Natural killer cell treated with Interleukin-12 subunit alpha and Interleukin-12 subunit beta and Interleukin-15 and Interleukin-18, amount 100 ng/mL, for 72 hours (primary cell): ENCODE measurements at places on chromosomes 16 and 17. TPM values are rescaled to one million over a fixed set of nuclear protein-coding genes. Genes with fewer than 3 reads are reported as not detected.

DNA sequence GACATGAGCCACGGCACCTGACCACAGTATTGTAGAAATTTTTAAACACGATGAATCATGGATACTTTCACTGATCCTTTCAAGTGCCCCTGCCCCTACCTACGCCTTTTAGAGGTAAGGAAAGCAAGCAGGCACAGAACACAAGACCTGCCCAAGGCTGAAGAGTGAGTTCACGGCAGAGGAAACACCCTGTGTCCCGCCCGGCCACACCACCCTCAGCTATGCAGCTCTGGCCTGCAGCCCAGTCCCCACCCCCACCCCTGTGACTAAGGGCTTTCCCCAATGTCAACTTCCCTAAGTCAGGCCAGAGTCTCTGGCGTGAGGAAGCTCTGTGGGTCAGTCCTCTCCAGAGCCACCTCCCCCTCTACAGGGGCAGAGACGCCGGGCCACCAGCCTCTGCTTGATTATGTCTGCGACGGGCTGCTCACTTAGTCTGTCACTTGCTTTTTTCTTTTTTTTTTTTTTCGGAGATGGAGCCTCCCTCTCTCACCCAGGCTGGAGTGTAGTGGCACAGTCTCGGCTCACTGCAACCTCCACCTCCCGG, 8.4 kb downstream of the SLC16A5 start:
- no peaks in the 10 kb centered on the region for H3K27me3 ChIP-seq
- H3K4me1 ChIP-seq, result peaks cover 6% of the 10 kb centered on the region
- H3K27ac ChIP-seq, result no peak overlapping the region
- H3K4me3 ChIP-seq, result no peak overlapping the region

GRCh38 chr16:68756239-68756915, 19.3 kb downstream of the CDH1 start:
- peaks cover 13% of the 10 kb centered on the region for H3K4me1 ChIP-seq
- peak overlapping the region; percentile 36 for H3K27ac ChIP-seq
- H3K4me3 ChIP-seq, result no peak overlapping the region
- DNase-seq, result no peak
- peaks cover 15% of the 10 kb centered on the region for H3K27me3 ChIP-seq
- no peaks in the 10 kb centered on the region for H3K36me3 ChIP-seq

DNA sequence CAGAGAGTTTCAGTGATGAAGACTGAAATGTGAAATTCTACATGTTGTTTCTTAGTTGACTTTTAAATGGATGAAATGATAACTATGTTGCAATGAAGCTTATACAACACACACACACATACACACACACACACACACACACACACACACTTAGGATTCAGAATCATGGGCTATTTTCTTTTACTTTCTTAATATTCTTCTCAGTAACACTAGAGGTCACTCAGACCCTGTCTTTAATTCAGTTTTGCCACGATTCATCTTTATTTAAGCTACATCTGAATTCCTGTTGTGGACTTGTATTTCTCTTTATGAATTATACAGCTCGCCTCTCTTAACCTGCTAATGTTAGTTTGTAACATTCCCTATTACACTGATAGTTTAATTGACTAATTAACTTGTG, 109.6 kb upstream of the GOT2 start:
- no peaks in the 10 kb centered on the region for H3K36me3 ChIP-seq
- H3K27me3 ChIP-seq, result no peaks in the 10 kb centered on the region
- no peaks in the 10 kb centered on the region for H3K4me1 ChIP-seq
- no peak for DNase-seq
- H3K27ac ChIP-seq, result no peak overlapping the region

GRCh38 chr16:11254913-11255736, 879 bp downstream of the SOCS1 start:
- H3K36me3 ChIP-seq, result peaks cover 20% of the 10 kb centered on the region
- peaks cover 59% of the 10 kb centered on the region for H3K4me1 ChIP-seq
- peak overlapping the region; percentile 99 for H3K4me3 ChIP-seq
- no peak for DNase-seq
- peak overlapping the region; percentile 98 for H3K27ac ChIP-seq

DNA sequence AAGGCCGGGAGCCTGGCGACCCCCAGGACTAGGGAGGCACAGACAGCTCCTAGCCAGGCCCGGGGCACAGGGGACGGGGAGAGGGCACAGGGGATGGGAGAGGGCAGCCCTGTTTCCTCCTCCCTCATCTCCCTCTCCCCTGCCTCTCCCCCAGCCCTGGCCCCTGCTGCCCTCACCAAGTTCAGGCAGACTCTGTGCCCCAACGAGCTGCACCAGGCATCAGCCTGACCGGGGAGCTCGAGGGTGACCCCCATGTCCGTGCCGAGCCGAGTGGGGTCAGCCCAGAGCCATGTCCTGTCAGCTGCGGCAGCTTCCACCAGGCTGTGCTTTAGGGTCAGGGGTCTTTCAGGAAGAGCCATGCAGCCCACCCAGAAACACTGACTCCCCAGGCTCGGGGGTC, 6.0 kb downstream of the CDH15 start:
- H3K27me3 ChIP-seq, result peaks cover 2% of the 10 kb centered on the region
- H3K4me1 ChIP-seq, result no peaks in the 10 kb centered on the region
- no peak for DNase-seq
- no peak overlapping the region for H3K4me3 ChIP-seq
- no peaks in the 10 kb centered on the region for H3K36me3 ChIP-seq

- H3K4me1 ChIP-seq, result no peaks in the 10 kb centered on the region
- H3K4me3 ChIP-seq, result no peak overlapping the region
- no peak overlapping the region for H3K27ac ChIP-seq
- no peaks in the 10 kb centered on the region for H3K27me3 ChIP-seq
- no peaks in the 10 kb centered on the region for H3K36me3 ChIP-seq
Observed at GRCh38 chr16:78390092-78390491, 290.6 kb downstream of the WWOX start.

DNA sequence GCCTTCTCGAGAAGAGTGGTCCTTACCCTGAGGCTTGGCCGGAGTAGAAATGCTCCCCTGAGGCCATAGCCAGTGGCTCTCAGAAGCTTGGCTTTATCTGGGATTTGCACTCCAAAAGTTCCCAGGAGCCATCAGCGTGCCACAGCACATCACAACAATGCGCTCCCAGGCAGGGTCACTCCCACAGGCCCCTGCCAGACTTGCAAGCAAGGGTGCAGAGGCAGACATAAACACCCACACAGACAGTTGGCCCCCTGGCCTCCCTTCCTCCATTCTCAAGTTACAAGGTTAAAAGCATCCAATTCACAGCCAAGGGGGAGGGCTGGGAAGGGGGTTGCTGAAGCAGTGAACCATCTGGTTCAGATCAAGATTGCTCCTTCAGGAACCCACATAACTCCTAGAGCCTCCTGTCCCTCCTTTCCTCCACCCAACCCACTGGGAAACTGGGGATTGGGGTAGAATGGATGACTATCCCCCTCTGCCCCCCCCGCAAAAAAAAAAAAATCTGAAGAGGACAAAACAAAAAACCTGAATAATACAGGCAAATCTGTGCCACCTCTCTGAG, 1.8 kb downstream of the ST3GAL2 start:
- no peak for DNase-seq
- H3K27ac ChIP-seq, result peak overlapping the region; percentile 88
- H3K27me3 ChIP-seq, result no peaks in the 10 kb centered on the region
- H3K4me1 ChIP-seq, result peaks cover 30% of the 10 kb centered on the region
- H3K4me3 ChIP-seq, result peak overlapping the region; percentile 100

DNA sequence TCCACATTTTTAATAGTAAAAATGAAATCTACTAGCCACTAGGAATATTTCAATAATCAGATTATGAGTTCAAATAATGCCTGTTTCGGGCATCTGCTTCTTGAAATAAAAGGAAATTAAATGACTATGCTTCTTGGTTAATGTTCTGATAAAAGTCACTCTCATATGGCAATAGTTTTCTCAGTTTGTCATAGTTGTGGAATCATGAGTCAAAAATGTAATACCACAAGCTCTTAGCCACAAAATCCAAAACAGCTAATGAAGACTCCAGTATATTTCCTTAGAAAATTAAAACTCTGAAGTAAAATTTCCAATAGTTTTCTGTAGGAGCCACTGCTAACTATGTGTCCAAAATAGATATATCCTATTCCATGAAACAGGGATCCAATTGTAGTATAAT, 676.3 kb upstream of the CDH8 start:
- H3K27me3 ChIP-seq, result no peaks in the 10 kb centered on the region
- H3K27ac ChIP-seq, result no peak overlapping the region
- no peak overlapping the region for H3K4me3 ChIP-seq
- peaks cover 15% of the 10 kb centered on the region for H3K36me3 ChIP-seq

DNA sequence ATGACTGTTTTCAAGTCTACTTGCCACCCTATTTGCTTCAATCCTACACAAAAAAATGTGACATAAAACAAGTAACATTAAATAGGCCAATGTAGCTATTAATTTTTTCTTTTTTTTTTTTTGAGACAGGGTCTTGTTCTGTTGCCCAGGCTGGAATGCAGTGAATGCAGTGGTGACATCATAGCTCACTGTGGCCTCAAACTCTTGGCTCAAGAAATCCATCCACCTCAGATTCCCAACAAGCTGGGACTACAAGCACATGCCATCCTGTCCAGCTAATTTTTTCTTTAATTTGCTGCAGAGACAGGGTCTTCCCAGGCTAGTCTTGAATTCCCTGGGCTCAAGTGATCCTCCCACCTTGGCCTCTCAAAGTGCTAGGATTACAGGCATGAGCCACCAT, 29.4 kb downstream of the ANKFY1 start:
- H3K36me3 ChIP-seq, result peaks cover 6% of the 10 kb centered on the region
- no peak overlapping the region for H3K27ac ChIP-seq
- no peak overlapping the region for H3K4me3 ChIP-seq
- H3K4me1 ChIP-seq, result peaks cover 13% of the 10 kb centered on the region
- no peak for DNase-seq

DNA sequence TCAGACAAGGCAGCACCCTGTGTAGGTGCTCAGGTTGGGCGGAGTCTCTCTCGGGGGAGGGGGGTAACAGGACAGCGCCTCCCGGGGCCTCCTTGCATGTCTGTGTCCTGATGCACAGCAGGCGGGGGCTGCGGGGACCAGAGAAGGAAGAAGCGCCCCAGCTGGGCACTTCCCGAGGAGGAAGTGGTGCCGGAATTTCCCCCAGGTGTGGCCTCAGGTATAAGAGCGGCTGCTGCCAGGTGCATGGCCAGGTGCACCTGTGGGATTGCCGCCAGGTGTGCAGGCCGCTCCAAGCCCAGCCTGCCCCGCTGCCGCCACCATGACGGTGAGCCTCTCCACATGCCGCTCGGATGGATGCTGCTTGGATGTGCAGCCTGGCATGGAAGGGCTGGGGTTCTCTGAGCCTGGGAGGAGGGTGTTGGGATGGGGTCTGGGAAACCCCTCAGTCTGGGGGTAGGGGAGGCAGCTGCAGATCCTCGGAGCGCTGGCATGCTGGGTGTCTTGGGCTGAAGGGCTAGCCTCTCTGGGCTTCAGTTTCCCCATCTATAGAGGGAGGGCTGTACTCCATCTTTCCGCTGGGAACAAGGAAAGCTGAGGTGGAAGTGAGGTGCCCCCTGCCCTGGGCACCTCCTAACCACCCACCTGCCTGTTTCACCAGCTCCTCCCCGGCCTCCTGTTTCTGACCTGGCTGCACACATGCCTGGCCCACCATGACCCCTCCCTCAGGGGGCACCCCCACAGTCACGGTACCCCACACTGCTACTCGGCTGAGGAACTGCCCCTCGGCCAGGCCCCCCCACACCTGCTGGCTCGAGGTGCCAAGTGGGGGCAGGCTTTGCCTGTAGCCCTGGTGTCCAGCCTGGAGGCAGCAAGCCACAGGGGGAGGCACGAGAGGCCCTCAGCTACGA, at the start of gene IL17C:
IL17C (plus strand) TSS at position 250 of the 908 bp plus-strand sequence; CDS start at position 320, 70 bp downstream.
- H3K36me3 ChIP-seq, result no peaks in the 10 kb centered on the region
- H3K27ac ChIP-seq, result peak within 1 kb of the TSS; percentile 78
- peaks cover 43% of the 10 kb centered on the region for H3K4me1 ChIP-seq
- H3K4me3 ChIP-seq, result peak within 1 kb of the TSS; percentile 55

GRCh38 chr16:641326-642188, at the start of gene MCRIP2:
Gene MCRIP2 (plus strand): TSS chr16:641828. CDS start chr16:641992, 164 bp downstream.
- peak within 1 kb of the TSS; percentile 79 for H3K4me3 ChIP-seq
- H3K27ac ChIP-seq, result no peak within 1 kb of the TSS
- H3K4me1 ChIP-seq, result peaks cover 7% of the 10 kb centered on the region
- no peaks in the 10 kb centered on the region for H3K36me3 ChIP-seq

GRCh38 chr17:32752934-32753333, 124.0 kb downstream of the MYO1D start:
- H3K36me3 ChIP-seq, result no peaks in the 10 kb centered on the region
- peaks cover 4% of the 10 kb centered on the region for H3K27me3 ChIP-seq
- no peak overlapping the region for H3K4me3 ChIP-seq
- no peak overlapping the region for H3K27ac ChIP-seq

DNA sequence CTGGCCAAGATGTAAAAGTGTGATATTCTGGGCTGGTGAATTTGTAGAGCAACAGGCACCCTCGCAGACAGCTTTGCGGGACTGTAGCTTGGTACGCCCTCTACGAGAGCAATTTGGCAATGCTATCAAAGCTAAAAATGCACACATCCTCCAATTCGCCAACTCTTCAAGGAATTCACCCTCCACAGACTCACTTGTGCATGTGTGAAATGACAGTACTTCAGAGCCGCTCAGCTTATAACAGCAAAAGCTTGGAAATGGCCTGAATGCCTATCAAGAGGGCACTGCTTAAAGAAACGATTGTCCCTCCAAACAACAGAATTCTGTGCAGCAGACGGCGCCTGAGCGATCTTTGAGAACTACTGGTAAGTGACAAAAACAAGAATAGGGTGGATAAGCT, 130.8 kb downstream of the SDK2 start:
- no peak overlapping the region for H3K27ac ChIP-seq
- H3K27me3 ChIP-seq, result no peaks in the 10 kb centered on the region
- DNase-seq, result no peak
- no peaks in the 10 kb centered on the region for H3K36me3 ChIP-seq
- no peak overlapping the region for H3K4me3 ChIP-seq

- DNase-seq, result no peak
- H3K27me3 ChIP-seq, result no peaks in the 10 kb centered on the region
- H3K27ac ChIP-seq, result peak overlapping the region; percentile 74
- no peaks in the 10 kb centered on the region for H3K36me3 ChIP-seq
- peak overlapping the region; percentile 59 for H3K4me3 ChIP-seq
Observed at GRCh38 chr16:84729716-84730320, 30.0 kb downstream of the USP10 start.

DNA sequence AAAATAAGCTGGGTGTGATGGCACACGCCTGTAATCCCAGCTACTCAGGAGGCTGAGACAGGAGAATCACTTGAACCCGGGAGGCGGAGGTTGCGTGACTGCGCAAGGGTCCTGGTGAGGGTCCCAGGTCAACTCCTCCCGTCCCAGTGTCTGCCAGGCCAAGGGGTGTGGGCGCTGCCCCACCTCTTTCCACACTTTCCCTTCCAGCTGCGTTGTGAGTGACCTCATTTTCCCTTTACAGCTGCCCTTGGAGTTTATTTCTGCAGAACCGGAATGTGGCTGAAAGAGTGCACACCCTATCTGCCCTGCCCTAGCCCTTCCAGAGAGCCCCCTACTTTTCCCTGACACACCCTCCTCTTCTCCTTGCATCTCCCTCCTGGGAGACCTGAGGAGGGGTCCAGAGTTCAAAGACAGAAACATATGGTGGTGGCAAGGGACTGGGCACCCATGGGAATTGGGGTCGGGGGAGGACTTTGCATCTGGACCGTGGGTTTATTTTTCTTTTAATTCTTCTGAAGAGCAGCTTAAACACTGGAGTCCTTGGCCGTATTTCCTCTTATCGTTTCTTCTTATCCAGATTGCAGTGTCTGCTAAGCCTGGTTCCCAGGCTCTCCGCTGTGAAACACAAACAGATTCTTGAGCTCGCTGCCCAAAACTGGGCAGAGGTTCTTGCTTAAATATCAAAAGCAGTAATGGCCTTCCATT, 20.9 kb downstream of the MRC2 start:
- H3K27ac ChIP-seq, result no peak overlapping the region
- H3K36me3 ChIP-seq, result no peaks in the 10 kb centered on the region
- peaks cover 15% of the 10 kb centered on the region for H3K4me1 ChIP-seq

PPY gene
- not detected for total RNA-seq

CMTM2 gene
- total RNA-seq, result 0.45 TPM

CDH1 gene
- 0.38 TPM for total RNA-seq

NLRC3 gene
- 61.8 TPM for total RNA-seq

CTCF gene
- 72.4 TPM for total RNA-seq

OR4D1 gene
- 0.25 TPM for total RNA-seq

KCNJ2 gene
- total RNA-seq, result 0.42 TPM

ZNF597 gene
- 2.9 TPM for total RNA-seq

STH gene
- total RNA-seq, result not detected

KRT12 gene
- not detected for total RNA-seq
